ENCODE measurements at places on chromosomes 16 and 17. TPM values are rescaled to one million over a fixed set of nuclear protein-coding genes. Genes with fewer than 3 reads are reported as not detected.

DNA sequence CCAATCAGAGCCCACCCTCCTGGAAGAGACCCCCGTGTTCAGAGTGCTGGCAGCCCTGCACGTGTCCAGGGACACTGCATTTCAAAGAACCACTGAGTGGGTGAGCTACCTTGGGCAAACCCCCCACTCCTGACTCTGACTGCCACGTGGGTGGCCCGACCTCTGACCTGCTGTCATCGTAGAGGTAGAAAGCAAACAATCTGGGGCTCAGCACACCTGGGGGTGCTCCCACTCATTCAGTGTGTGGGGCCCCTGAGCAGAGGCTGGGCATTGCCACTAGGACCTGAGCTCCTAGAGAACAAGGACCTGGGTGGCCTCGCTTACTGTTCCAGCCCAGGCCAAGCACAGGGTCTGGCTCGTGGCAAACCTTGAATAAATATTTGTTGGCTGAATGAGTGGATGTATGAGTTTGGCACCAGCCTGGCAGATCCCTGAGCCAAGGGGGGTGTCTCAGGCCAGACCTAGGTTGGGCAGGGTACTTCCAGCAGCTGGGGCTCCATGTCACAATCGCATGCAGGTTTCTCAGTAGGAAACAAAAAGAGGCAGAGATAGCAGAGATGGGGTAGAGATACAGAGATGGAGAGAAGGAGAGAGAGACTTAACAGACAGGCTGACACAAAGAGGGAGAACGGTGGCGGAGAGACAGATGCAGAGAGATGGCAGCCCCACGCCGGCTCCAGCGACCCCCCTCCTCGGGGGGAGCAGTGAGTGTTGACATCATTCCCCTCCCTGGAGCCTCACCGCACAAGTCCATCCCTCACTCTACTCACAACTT, 5.4 kb upstream of the DRC7 start:
- no peak for DNase-seq

TBC1D3E gene
- total RNA-seq, result not detected

GRCh38 chr17:27545562-27546229, 85.3 kb upstream of the LGALS9 start:
- DNase-seq, result no peak

DNA sequence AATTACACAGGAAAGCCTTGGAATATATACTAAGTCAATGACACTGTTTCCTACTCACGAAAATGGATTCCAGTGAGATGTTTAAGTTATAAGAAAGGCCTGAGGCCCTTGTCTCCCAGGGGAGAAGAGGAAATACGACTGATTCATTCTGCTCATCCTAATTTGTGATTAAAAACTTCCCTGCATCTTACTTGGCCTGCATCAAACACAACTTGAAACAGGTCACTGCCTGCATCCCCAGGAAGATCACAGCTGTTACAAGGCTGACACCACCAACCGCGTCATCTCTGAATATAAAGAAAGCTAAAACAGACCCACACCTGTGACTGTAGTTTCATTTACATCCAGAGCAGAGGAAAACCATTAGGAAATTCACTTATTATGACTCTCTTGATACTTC, 121.9 kb downstream of the DNAH3 start:
- DNase-seq, result no peak

- no peak for DNase-seq
Measured at GRCh38 chr17:76200354-76200753, 39.9 kb downstream of the RNF157 start.

CACNG5 gene
- total RNA-seq, result not detected

- DNase-seq, result no peak
Measured at GRCh38 chr16:4803401-4803844, 990 bp upstream of the ROGDI start.

GRCh38 chr17:74520016-74520434, 11.2 kb downstream of the CD300LB start:
- peak; percentile 30 for DNase-seq

DNA sequence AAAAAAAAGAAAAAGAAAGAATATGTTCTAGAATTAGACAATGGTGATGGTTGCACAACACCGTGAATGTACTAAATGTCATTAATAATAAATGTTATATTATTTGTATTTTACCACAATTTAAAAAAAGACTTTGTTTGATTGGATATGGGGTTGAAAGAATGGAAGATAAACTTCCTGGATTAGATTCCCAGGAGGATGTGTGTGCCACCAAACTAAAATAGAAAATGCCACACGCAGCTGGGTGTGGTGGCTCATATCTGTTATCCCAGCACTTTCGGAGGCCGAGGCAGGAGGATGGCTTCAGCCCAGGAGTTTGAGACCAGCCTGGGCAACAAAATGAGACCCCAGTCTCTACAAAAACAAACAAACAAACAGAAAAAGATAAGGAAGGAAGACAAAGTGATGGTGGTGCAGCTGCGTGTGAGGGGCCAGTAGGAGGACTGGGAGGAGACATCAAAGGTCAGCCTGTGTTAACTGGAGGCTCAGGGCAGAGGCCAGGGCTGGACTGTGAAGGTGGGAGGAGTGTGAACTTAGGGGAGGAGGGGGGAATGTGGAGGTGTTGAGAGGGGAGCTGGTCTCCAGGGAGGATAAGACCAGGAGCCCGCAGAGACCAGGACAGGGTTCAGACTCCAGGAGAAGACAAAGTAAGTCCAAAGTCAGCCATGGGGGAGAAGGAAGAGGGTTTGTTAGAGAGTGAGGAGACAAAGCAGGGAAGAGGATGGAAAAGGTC, 4.1 kb downstream of the PECAM1 start:
- no peak for DNase-seq

KRTAP2-1 gene
- not detected for total RNA-seq

DNA sequence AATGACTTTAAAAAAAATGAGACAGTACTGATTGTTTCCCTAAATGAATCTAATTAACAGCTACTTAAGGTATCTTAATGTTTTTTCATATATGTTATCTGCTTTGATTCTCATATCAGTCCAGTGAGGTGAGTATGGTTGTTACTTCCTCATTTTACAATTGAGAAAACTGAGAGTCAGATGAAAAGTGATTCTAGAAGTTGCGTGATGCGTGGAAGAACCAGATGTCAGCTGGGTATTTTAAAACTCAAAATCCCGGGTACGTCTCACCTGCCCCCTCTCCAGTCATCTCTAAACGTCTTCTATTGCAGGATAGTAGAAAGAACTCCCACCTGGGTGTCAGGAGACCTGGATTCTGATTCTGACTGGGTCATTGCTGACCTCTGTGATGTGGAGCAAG, 89.2 kb downstream of the MAP2K6 start:
- no peak for DNase-seq

NLRP1 gene
- total RNA-seq, result 27.1 TPM

DNA sequence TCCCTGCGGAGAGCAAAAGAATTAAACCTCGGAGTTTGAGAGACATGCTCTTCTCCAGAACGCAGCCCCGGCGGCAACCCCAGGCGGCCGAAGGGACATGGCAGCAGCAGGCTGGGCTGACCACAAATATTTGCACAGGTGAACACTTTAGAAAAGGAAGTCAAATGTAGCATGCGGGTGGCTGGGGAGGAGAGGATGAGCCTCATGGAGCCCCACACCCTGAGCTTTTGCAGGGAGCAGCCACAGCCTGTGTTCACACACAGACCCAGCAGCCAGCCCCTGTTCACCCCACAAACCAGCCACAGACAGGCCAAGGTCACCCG, 17.8 kb downstream of the HS3ST6 start:
- DNase-seq, result no peak

KIF2B gene
- total RNA-seq, result not detected

All from osteocyte (in vitro differentiated cells).